Adrenal gland (tissue), 19 donors: ENCODE measurements at places on chromosomes 16 and 17. TPM values are rescaled to one million over a fixed set of nuclear protein-coding genes. Genes with fewer than 3 reads are reported as not detected.

C17orf113 gene
- 1.1 TPM for total RNA-seq

C1QL1 gene
- total RNA-seq: not detected

DNA sequence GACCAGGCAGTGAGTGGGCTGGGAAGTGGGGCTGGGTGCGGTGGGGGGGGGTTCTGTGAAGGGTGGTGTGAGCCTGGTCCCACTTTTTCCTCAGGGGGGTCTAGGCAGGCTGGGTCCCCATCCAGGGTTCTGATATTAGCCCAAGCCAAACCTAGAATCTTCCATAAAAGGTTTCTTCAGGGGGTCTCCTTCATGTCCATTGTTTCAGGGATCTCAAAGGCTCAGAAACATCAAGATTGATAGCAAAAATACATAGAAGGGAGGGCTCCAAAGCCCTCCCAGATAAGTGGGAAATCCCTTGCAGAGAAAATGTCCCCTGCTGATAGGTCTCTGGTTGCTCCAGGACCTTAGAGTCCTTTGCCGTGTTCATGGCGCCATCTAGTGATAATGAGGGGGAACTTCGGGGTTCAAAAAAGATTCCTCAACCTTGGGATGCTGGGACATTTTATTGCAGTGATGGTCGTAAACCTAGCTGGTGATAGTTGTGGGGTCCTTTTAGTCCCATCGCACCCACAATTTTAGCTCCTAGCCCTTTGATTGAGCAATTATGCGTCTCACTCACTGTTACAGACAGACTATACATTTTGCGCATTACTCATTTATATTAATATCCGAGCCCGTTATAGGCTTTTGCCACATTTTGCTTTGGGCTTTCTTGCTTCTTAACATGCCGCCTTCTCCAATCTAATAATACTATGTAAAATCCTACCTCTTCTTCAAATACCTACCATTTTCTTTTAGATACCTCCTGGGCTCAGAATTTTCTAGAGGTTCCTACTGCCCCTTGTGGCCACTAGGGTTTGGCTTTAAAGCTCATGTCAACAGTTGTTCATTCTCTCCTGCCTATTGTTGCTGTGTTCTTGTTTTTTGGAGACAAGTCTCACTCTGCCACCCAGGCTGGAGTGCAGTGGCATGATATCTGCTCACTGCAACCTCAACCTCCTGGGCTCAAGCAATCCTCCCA is 35.1 kb downstream of the IGF2BP1 start:
- DNase-seq: peak; percentile 53

GRCh38 chr16:70390774-70391173 is 44.1 kb downstream of the DDX19A start:
- no peak for DNase-seq

DNA sequence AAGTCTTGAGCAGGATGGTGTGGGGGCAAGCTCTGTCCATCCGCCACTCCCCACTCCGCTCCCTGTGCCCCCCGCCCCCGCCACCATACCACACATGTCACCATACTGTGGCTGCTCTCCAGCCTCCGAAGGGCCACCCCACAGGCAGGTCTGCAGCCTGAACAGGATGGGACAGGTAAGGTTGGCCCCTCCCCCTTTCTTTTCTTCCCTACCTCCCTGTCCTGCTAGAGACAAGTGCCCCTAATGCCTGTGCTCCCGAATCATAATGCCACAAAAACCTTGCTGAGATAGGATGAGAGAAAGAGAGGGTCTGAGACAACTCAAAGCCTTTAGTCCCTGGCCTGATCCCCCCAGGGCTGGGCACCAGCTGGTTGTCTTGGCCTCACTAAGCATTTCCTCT is 84.7 kb downstream of the SDK2 start:
- DNase-seq: no peak

- DNase-seq: peak; percentile 49
Measured at GRCh38 chr17:13544292-13544691, 57.4 kb downstream of the HS3ST3A1 start.

DNA sequence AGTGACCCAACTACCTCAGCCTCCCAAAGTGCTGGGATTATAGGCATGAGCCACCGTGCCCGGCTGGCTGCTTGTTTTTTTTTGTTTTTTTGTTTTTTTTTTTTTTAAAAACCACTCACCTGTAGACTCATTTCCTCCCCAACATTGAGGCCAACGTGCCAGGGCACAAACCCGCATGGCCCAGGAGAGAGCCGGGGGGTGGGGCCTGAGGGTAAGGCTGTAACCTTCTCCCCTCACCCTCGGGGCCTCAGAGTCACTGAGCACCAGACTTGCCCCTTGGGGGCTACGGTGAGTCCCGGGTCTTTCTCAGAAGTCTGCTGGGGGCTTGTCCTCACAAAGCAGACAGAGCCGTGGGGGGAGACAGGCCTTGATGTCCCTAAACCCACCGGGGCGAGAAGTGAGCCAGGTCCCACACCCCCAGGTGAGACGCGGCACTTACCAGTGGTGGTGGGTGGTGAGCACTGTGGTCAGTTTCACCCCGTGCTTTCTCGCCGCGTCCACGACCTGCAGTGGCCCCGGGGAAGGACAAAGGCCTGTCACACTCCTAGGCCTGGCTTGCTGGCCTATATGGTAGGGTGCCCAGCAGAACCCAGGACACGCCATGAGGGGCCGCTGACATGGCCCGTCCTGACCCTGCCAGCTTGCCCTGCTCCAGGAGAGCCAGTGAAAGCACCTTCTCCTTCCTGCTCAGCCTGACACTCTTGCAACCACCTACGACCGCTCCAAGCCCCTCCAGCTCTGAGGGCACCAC is 4.6 kb downstream of the HAGH start:
- DNase-seq: no peak

GRCh38 chr16:84184775-84185174 is 2.1 kb downstream of the TAF1C start:
- DNase-seq: no peak
